Effector memory CD8-positive, alpha-beta T cell (primary cell): ENCODE measurements at places on chromosomes 2 and 18.

- no peak for DNase-seq
These were observed 204.1 kb downstream of the FAM210A start for GRCh38 chr18:13522256-13522655.

DNA sequence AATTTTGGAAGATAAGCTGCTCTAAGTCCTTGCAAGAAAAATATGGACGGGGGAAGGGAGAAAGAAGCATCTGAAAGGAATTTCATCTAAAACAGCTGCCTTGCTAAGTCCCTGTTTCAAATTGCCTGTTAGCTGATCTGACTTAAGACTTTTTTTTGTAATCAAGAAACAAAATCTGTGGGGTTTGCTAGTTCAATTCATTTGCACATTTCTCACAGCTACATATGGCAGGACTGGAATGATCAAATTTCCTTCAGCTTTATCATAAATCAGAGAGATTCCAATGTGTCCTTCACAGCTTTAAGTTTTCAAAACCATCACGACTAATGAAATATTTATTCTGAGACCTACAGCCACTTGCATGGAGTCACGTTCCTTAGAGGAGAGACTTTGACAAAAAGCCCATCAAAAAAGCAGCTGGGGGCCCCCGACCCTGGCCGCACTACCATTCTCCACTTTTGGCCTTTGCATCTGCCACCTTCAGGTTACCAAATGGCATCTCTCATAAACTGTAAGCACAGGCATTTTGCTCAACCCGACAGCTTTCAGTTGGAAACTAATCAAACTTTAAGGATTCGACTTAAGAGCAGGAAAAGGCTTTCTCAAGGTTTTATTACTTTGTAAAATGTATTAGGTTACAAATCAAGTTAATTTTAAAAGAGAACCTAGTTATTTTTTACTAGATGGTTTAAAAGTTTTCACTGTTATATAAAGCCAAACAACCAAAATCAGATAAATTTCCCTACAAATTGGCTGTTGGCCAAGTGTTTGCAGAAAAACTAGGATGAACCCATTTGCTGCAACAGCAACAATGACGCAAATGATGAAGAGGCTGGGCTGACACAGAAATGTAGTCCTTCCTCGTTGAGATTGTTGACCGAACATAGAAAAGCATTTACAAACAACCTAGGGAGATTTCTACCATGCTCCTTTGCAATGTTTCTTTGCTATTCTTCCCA, 100.4 kb upstream of the RND3 start:
- DNase-seq = no peak

DNA sequence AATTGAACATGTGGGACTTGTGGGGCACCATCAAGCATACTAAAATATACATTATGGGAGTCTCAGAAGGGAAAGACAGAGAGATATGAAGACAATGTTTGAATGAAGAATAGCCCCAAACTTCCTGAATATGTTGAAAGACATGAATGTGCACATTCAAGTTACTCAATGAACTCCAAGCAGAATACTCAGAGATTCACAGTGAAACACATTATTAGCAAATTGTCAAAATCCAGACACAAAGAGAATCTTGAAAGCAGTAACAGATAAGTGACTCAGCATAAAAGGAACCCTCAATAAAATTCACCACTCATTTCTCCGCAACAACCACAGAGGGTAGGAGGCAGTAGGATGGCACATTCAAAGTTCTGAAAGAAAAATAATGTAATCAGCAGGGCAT, 8.8 kb downstream of the C2orf92 start:
- no peak for DNase-seq

- no peak for DNase-seq
These were observed 34.1 kb upstream of the ARHGAP25 start for GRCh38 chr2:68700560-68700959.

DNA sequence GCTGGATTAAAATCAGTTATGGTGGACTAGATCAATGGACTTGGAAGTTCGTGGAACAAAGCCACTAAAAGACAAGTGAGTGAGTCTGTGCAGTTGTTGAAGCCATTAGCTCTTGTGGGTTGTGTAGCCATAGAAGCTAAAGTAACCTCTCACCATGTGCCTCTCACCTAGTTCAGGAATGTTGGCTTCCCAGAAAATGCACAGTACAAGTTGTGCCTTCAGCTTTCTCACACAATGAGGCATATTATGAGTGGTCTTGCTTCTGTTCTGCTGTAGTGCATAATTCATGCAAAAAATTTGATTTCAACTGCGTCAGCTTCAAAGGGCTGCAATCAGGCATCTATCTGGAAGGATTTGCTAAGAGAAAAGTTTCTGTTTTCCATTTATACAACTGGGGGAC, 26.2 kb downstream of the CERS6 start:
- DNase-seq = no peak

- DNase-seq = no peak
These were observed 918.3 kb downstream of the EPHA4 start for GRCh38 chr2:220653776-220654175.

DNA sequence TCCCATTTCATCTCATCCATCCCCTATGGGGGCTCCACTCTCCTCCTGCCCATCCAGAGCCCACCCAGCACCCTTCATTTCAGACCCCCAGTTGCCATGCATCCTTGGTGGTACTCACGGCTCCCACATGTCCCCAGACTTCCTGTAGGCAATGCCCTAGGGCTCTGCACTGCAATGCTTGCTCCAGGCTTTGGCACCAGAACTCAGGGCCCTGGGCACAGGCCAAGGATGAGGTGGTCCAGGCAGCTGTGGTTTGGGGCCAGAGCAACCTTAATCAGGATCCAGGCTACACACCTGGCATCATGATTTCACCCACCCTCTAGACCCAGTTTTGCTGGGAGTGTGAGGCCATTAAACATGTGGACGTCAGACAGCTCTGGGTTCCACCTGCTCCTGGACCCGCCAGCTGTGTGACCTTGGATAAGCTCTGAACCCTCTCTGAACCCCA, 414 bp downstream of the SFTPB start:
- DNase-seq = no peak

- DNase-seq = no peak
These were observed 31.8 kb upstream of the KCNF1 start for GRCh38 chr2:10879624-10880585.

- DNase-seq = no peak
These were observed 96.0 kb downstream of the CDH2 start for GRCh38 chr18:28080876-28081300.

- no peak for DNase-seq
These were observed 22.9 kb downstream of the COLEC12 start for GRCh38 chr18:477565-477964.

DNA sequence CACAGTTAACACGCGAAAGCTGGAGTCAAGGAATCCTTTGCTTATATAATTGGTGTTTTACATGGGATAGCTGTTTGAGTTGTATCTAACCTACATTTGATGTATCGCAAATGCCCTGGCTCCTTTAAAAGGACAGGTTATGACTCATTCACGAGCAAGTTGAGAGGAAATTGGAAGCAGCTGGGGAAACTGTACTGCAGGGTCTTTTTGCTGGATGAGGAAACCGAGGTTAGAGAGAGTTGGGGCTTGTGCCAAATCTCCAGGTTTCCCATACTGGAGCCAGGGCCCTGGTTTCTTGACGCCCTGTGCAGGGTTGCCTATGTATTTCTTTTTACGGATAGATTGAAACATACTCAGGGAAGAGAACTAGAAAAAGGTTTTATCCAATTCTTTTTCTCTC, 60.0 kb upstream of the SPTBN1 start:
- DNase-seq = no peak

DNA sequence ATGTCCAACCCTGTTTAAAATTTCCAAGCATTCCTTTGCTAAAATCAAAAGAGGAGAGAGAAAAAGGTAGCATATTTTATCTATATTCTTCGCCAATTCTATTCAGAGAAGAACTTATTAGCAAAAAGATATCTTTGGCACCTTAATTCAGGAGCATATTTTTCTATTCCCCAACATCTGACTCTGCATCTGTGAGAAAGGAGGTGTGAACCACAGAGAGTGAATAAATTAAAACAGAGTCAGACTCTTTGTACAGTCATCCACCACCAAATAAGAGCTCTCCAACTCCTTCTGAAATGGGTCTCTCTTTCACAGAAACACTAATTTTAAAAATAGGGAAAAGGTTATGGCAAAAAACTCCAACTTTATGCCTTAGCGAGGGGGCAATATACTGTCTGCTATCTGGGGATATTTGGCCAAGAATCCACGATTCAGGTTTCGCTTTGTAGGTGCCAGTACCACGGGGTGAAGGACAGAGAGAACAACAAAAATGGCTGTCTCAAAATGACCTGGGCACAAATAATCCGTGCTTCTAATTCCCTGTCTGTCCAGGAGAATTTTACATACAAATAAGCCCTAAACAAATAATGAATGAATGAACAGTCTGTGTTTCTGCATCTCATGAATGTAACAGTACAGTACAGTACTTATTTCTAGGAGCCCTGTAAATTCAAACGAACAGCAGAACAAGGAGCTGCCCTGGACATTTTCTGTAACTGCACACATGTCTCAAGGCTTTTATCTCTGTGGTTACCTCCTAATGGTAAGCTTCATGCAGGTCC, 43.4 kb downstream of the EPB41L3 start:
- no peak for DNase-seq

- DNase-seq = no peak
These were observed 81.3 kb upstream of the TMEM178A start for GRCh38 chr2:39584283-39584965.

GRCh38 chr2:52940101-52940500, 827.5 kb upstream of the CHAC2 start:
- no peak for DNase-seq

DNA sequence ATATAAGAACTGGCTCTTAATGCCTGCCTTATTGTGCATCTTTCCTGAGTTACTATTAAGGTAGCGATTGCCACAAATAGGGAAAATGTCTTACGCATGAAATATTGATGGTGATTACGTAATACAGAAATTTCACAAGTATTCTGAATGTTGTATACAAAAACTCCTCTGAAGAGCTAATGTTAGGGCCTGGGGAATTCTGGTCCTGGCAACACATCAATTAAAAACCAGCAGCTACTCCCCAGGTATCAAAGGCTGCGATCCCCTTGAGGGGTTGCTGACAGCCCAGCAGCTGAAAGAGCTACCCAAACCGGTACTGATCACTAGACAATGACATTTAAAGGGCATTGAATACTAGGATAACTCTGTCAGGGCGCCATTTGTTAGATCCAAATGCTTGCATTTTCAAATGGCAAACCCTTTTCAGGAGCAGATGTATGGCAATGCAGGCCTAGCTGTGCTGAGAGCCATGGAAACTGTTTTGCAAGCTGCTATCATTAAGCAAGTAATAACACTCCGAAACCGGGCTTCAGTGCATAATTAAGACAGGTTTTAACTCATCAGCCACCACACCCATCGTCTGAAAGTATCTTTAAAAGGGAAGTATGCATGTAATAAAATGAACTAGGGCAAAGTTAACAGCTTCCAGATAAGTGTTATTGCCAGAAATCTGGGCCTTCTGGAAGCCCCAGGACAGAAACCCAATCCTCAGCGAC, 78.4 kb downstream of the CLHC1 start:
- no peak for DNase-seq

DNA sequence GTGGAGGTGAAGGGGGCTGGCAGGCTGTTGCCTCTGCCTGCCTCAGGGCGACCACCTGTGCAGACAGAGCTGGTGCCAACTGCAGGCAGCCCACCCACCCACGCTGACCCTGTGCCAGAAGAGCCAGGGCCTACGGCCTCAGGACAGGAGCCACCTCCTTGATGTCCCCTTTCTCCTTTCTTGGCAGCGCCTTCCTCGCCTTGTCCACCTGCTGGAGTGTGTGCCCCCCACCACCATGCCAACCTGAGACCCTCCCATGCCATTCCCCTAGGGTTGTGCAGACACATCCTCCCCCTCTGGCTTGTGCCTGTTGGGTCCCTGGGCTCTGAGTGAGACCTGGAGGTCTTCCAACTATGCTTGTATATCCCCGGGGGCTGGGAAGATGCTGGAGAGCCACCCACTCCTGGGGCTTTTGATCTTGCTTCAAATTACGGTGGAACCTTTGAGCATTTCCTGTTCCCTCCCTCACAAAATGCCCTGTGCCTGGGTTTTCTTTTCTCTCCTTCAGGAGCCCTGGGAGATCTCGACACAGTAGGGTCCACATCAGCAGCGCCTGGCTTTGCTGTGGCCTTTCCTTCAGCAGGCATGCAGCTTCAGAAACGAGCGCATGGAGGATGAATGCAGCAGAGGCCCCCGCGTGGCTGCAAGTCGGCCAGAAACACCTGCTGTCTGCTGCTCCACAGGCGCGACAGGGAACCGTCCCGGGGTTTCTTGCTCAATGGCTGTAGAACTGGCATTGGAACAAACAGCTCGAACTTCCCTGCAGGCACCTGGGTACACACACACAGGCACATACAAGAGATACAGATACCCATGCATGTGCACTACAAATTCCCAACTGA, 65.9 kb upstream of the SH3RF3 start:
- no peak for DNase-seq

- DNase-seq = no peak
These were observed 40.8 kb upstream of the TMEM177 start for GRCh38 chr2:119638246-119638645.

DNA sequence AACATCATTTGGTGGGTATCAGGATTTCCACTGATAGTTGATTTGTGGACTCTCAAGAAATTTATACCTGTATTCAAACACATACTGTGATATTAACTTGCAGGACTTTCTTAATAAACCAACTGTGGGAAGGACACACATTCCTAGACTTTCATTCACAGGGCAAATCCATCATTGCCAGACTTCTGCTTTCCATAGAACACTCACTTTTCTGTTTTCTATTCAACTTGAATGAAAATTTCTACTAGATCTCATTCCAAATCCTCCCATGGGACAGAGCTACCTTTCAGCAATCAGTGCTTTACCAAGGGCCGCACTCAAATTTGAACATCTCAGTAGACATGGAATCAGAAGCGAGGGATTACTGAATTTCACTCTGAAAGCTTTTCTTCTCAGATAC, 612.5 kb downstream of the IRS1 start:
- DNase-seq = no peak

- DNase-seq = no peak
These were observed 1097.2 kb downstream of the TDRD15 start for GRCh38 chr2:22221006-22221405.

- DNase-seq = no peak
These were observed 104.2 kb downstream of the ASAP2 start for GRCh38 chr2:9310798-9311197.

DNA sequence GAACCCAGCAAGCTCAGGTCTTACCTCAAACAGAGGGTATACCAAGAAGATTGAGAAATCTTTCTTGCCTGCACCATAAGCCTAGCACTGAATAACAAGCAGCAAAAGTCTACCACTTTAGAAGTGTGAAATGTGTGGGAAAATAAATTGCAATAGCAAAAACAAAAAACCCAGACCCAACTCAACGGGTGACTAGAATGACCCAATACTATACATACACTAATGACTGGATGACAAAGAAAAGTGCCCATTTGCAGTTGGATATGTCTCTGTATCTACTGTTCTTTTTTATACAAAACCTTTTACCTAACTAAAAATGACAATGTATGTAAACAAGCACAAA, 950.6 kb downstream of the TRIB2 start:
- DNase-seq = no peak

DNA sequence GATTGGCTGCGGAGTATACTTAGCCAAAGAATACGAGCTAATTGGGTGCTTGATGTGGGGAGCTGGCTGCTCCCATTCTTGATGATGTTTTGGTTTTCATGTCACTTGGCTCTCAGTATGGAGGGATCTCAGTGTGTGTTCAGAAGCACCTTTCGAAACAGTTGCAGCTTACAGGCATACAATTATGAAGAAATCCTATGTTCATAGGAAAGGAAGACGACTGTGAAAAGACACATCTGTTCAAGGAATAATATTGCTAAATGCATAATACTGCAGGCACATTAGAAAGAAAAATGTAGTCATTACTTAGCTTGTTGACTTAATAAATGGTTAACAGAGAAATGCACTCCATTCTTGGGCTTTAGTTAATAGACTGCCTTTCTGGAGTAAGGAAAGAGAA, 4.1 kb downstream of the LRRC30 start:
- DNase-seq = no peak
